ENCODE measurements at places on chromosomes 3 and 15. TPM values are rescaled to one million over a fixed set of nuclear protein-coding genes. Genes with fewer than 3 reads are reported as not detected.

DNA sequence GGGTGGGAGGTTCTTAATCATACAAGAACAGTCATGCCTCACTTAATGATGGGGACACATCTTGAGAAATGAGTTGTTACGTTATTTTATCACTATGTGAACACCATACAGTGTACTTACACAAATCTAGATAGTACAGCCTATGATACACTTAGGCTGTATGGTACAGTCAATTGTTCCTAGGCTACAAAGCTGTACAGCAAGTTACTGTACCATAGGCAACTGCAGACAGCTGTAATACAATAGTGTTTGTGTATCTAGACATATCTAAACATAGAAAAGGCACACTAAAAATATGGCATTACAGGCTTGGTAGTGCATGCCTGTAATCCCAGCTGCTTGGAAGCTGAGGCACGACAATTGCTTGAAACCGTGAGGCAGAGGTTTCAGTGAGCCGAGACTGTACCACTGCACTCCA is 55.7 kb upstream of the PLXND1 start:
- H3K27ac ChIP-seq: no peak overlapping the region
- peaks cover 7% of the 10 kb centered on the region for H3K4me1 ChIP-seq
- H3K36me3 ChIP-seq: no peaks in the 10 kb centered on the region
- no peak for DNase-seq
- H3K4me3 ChIP-seq: no peak overlapping the region

- no peak for DNase-seq
- H3K27ac ChIP-seq: no peak overlapping the region
- no peaks in the 10 kb centered on the region for H3K4me1 ChIP-seq
- no peak overlapping the region for H3K4me3 ChIP-seq
Observed at GRCh38 chr3:101529816-101530685, 17.0 kb upstream of the SENP7 start.

- H3K27me3 ChIP-seq: no peaks in the 10 kb centered on the region
- H3K36me3 ChIP-seq: no peaks in the 10 kb centered on the region
- no peak overlapping the region for H3K4me3 ChIP-seq
- H3K27ac ChIP-seq: no peak overlapping the region
- no peak for DNase-seq
Observed at GRCh38 chr15:92417716-92418115, 24.0 kb downstream of the ST8SIA2 start.

DNA sequence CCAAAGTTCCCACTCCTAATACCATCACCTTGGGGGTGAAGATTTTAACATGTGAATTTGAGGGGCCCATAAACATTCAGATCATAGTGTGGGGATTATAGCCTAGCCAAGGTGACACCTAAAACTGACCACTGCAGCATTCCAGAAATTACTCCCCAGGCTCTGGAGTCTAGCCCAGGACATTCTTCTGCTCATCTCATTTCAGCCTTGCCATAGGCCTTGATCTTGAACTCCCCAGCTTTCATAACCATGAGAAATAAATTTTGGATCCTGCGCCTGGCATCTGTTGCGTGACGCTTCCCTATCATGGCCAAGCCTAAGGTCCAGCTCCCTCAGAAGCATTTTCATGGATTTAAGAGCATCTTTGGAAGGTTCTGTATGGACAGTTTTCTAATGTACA is 502.9 kb upstream of the THBS1 start:
- H3K27ac ChIP-seq: no peak overlapping the region
- no peaks in the 10 kb centered on the region for H3K36me3 ChIP-seq
- peaks cover 3% of the 10 kb centered on the region for H3K4me1 ChIP-seq
- no peak overlapping the region for H3K4me3 ChIP-seq
- no peaks in the 10 kb centered on the region for H3K27me3 ChIP-seq

- no peaks in the 10 kb centered on the region for H3K36me3 ChIP-seq
- peak overlapping the region; percentile 95 for H3K27ac ChIP-seq
- peak overlapping the region; percentile 74 for H3K4me3 ChIP-seq
- H3K4me1 ChIP-seq: peaks cover 13% of the 10 kb centered on the region
- H3K27me3 ChIP-seq: no peaks in the 10 kb centered on the region
Observed at GRCh38 chr3:197750396-197750831, 731 bp downstream of the FYTTD1 start.

Gene CACNA2D2
- 2.4 TPM for total RNA-seq

Gene PLCB2
- 9.5 TPM for total RNA-seq
